ENCODE measurements at places on chromosomes 11 and 22. TPM values are rescaled to one million over a fixed set of nuclear protein-coding genes. Genes with fewer than 3 reads are reported as not detected.

Gene MOV10L1
- total RNA-seq = not detected

Gene KCNJ1
- not detected for total RNA-seq

Gene KRTAP5-1
- total RNA-seq = not detected

Gene MEI1
- 50.3 TPM for total RNA-seq

Gene BIRC3
- total RNA-seq = 14.2 TPM

Gene PLAAT4
- 204 TPM for total RNA-seq

Gene OR10A2
- total RNA-seq = 0.05 TPM

DNA sequence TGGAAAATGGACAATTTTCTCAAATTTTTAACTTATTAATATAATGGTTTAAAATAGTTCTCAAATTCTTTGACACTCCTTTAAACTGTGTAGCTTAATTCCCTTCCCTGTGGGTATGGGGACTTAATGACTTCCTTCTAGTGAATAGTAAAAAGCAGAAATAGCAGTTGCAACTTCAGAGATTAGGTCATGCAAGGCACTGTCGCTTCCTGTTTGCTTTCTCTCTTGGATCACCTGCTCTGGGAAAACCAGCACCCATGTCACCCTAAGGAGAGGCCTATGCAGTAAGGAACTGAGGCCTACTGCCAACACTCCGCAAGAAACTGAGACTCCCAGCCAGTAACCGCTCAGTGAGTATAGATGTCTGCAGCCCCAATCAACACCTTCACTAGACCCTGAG lies 5.5 kb upstream of the PANX3 start:
- no peak for DNase-seq

DNA sequence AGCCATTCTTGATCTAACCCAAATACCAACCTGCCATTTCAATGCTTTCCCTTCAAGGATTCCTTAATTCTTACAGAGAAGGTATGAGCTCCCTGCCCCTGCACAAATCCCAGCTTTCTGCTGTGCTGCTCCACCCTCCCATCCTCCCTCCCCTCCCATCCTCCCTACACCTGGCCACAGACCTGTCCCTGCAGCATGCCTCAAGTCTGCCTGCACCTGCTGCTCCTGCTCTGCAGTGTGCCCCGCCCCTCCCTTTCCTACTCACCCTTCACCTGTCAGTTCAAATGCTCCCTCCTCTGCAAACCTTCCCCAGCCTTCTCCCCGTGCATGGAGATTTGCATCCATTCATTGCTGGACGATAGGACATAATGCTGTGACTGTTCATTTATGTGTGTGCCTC lies 139.9 kb upstream of the NARS2 start:
- DNase-seq = no peak

DNA sequence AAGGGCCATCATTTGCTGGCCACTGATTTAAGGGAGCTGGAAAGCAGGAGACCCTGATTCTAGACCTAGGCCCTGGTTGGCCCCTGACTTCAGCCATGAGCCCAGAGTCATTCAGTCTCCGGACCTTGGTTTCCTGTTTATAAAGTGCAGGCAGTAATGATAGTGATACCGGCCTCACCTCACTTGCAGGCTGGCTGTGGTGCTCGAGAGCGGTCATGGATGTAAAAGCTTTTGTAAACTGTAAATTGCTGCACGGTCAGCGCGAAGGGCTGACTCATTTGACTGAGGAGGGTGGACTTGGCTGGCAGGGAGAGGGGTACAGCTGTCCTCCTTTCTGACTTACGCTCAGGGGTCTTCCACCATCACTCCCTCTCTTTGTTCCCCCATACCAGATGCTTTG lies 37.4 kb downstream of the FBLN1 start:
- no peak for DNase-seq

- DNase-seq = no peak
These were observed 53.9 kb downstream of the NOX4 start for GRCh38 chr11:89437317-89437716.

- peak; percentile 67 for DNase-seq
These were observed at the start of gene BMAL1 for GRCh38 chr11:13277768-13278608. BMAL1 (plus strand) TSS chr11:13277790; CDS start chr11:13354309, 76,519 bp downstream.

GRCh38 chr11:43440486-43440885 lies 81.8 kb downstream of the TTC17 start:
- no peak for DNase-seq

DNA sequence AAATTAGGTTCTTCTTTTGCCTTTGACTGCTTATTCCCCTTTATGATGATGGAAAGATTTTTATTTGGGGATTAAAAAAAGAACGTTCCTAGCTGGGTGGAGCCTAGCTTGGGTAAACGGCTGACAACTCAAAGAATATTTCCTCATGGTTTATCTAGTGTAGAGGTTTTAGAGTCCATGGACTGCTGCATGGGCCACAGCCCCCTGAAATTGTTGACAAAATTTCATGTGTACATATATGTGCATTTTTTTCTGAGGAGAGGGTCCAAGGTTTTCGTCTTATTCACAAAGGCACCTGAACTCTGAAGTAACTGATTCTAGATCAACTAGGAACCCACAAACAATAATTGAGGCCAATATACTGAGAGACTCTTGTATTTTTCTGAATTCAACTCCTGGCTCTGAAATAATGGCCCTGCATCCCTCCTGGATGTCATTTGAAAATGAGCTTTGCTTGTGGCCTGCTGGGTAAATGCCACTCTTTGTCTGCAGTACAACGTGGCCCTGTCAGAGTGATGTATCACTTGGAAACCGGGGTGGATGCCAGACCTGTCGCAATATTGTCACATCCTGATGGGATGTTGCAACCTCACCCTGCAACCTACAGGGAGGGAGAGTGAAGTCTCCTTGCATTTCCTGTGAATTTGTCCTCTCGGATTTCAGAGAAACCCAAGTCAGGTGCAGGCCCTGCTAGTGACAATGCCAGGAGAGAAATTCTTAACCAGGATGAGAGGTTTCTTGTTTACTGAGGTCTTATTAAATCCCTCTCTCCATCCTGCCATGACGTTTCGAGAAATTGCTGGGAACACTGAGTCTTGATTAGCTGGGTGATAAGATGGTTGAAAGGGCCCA lies 33.8 kb downstream of the EHF start:
- DNase-seq = no peak

DNA sequence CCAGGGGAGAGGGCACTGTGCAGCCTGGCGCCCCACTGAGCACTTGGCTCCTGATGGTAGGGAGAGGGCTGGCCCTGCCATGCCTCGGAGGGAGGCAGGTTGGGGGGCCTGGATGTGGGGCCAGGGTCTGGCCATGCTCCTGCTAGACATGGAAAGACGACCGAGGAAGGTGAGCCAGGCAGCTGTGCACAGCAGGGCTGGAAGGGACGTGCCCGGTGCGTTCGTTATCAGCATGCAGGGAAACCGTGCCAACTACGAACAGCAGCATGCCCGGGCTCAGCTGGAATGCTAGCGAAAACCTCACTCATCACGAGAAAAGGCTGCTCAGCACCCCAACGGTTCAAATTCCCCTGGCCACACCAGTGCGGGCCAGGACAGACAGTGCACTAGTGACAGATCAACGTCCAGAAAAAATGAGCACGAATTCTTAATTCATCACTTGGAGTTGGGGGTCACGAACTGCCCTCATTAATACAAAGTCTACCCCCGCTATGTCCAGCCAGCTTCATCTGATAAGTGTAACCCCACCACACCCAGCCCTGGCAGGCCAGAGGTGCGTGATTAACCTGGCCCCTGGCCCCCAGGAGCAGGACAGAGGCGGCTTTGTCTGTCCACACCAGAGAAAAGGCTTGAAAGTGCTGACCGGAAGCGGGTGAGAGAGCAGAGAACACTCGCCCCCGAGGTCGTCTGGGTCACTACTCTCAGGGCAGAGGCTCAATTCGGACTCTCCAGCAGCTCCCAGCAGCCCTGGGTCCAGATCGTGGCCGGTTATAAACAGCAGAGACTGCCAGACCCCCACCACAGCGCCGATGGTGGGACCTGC lies 84.2 kb downstream of the CELSR1 start:
- DNase-seq = no peak

Data from natural killer cell (primary cell).